Muscle of leg (tissue), 16 donors: ENCODE measurements at places on chromosomes 3 and 15. TPM values are rescaled to one million over a fixed set of nuclear protein-coding genes. Genes with fewer than 3 reads are reported as not detected.

DNA sequence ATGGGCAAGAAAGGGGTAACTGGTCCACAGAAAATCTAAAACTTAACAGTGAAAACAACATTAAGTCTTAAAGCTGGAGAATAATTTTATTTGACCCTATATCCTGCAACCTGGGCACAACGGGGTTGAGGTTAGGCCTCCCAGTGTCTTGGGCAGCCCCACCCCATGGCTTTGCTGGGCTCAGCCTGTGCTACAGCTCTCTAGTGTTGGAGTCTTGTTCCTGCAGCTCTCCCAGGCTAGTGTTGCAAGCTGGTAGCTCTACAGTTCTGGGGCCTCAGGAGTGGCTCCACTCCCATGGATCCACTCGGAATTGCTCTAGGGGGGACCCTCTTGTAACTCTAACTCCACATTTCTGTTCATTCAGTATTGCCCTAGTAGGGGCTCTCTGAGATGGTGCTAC, 24.9 kb upstream of the GNB4 start:
- H3K36me3 ChIP-seq = no peaks in the 10 kb centered on the region
- peaks cover 2% of the 10 kb centered on the region for H3K4me1 ChIP-seq
- H3K27ac ChIP-seq = no peak overlapping the region
- no peak for DNase-seq
- H3K27me3 ChIP-seq = no peaks in the 10 kb centered on the region
- H3K4me3 ChIP-seq = no peak overlapping the region

GRCh38 chr15:89450076-89451006, 46.0 kb downstream of the RHCG start:
- H3K4me3 ChIP-seq = no peak overlapping the region
- no peak for DNase-seq
- H3K27ac ChIP-seq = no peak overlapping the region
- peaks cover 50% of the 10 kb centered on the region for H3K27me3 ChIP-seq
- no peaks in the 10 kb centered on the region for H3K36me3 ChIP-seq

DNA sequence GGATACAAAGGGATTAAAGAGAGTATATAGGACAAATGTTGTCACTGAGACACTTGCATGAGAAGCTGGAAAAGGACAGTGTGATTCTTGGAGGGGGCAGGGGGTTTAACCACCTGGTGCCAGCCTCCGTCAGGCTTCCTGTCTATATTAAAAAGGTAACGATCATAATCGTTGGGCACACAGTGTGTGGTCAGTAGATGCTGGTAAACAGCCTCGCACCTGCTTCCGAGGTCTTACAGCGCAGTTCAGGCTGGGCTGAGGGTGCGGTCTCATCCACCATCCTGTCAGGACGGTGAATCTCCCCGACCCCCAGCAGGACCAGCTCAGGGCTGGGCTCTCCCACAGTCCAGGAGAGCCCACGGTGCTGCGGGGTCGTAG, 47.7 kb upstream of the SMAD6 start:
- peaks cover 2% of the 10 kb centered on the region for H3K27me3 ChIP-seq
- DNase-seq = no peak
- H3K4me3 ChIP-seq = no peak overlapping the region
- H3K36me3 ChIP-seq = no peaks in the 10 kb centered on the region

GTF2E1 gene
- total RNA-seq = 11.2 TPM

CSPG5 gene
- 1.4 TPM for total RNA-seq
